ENCODE measurements at places on chromosomes 2 and 18.
A peak's percentile ranks its signal among the peaks of the same experiment; 100 is the strongest.

DNA sequence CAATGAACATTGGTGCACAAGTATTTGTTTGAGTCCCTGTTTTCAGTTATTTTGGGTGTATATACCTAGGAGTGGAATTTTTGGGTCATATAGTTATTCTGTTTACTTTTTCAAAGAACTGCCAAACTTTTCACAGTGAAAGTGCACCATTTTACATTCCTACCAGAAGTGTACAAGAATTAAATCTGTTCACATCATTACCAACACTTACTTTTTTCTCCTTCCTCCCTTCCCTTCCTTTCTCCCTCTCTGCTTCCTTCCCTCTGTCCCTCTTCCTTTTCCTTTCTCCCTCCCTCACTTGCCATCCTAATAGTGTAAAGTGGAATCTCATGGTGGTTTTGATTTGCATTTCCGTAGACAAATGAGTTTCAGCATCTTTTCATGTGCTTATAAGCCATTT, 11.9 kb downstream of the ADNP2 start:
- DNase-seq: no peak

DNA sequence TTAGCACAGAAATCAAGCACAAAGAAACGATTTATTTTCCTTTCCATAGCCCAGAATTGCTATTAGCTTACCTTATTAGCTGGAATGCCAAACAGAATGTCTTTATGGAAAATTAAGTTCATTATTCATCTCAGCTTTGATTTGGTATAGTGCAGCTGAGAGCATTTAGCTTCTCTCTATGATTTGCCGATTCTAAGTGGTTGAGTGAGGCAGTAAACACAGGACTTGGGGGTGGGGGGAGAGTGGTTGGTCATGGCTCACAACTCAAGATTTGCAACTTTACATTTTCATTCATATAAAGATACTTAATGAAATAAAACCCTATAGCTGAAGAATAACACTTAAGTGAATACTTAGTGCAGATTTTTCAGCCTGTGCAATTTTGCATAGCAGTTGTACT, 395.2 kb downstream of the TGIF1 start:
- no peak for DNase-seq

DNA sequence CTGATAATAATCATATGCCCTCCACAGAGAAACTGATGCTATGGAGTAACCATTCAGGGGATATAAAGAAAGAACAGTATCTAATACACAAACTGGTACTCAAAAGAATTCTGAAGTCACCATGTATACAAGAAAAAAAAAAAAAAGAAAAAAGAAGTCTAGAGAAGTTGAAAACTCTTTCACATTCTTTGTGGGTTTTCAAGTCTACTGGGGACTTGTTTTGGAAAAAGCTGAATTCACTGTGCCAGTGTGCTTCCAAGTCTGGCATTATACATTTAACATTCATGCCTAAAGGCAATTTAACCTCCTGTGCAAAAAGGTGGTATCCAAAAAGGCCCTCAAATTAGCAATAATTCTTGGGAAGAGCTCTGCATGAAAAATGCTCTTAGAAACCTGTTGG, 94.8 kb upstream of the ITGB6 start:
- no peak for DNase-seq

DNA sequence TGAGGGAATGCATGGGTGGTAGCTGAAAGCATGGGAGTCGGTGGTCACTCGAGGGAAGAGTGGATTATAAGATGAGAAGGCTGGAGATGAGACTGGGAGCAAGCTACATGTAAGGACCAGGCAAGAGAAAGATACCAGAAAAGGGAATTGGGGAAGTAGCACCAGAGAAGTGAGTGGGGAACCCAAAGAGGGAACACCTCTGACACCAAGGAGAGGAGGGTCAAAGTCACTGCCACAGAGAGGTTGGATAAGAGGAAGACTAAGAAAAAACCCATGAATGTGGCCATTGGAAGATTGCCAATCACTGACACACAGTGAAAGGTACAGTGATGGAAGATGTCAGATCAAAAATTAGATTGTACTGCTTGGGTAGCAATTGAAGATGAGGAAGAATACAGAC, 473.9 kb downstream of the BCL11A start:
- DNase-seq: no peak

DNA sequence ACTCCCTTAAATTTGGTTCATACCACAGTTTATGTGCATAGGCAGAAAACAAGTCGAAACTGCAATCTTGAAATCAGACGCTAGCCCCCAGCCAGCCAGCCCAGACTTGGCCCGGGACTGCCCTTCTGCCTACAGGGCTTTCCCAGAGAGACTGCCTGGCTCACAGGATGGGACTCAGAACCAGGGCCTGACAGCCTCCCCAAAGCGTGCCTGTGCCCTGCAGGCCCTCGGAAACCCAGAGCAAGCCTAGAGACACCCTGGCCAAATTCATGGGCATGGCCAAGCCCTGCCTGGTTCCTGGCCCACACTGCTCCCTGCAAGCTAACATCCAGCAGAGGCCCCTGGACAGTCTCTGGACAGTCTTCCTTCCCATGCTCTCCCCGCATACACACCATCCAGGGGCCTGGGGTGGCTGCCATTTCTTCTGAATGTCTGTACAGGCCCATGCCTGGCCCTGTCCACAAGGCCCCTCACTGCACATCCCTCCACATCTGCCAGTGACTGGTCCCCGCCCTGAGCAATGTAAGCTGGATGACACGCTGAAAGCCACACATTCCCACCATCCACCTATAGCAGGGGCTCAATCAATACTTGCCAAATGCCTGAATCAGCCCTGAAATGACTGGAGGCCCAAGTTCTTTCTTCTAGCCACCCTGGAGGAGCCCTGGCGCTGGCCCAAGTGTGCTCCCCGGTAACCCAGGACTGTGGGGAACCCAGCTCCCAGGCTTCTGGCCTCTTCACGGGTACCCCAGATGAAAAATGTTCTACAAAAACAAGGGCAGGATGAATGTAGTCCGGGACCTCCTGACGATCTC, 73.1 kb downstream of the HDAC4 start:
- no peak for DNase-seq

- DNase-seq: no peak
Measured at GRCh38 chr2:49988276-49988675, 834.0 kb upstream of the FSHR start.

- peak; percentile 65 for DNase-seq
Measured at GRCh38 chr18:59070181-59070912, 69.3 kb upstream of the SEC11C start.

Data from stimulated activated CD8-positive, alpha-beta memory T cell treated with anti-CD3 and anti-CD28 coated beads, Interleukin-4, amount 100 ng/mL, for 1 hour (primary cell).